ENCODE measurements at places on chromosomes 13 and 19.

DNA sequence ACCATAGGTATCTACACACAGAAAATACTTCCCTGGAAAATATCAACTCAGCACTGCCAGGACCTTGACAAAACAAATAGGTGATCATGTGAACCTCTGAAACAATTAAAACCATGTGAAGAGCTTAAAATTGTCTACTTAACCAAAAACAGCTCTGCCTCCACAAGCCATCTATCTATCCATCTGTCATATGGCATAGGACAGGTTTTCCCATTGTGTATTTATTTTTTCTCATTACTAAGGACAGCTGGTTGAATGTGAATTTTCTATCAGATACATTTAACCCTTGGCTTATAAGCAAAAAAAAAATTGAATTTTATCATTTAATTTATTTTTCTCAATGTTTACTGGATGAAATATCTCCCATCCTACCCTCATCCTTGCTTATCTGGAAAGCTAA lies 279.5 kb downstream of the PCDH9 start:
- no peak for DNase-seq

- DNase-seq: no peak
Observed at GRCh38 chr19:19145281-19145680, 7.0 kb upstream of the TMEM161A start.

GRCh38 chr13:110210604-110210985 lies 96.4 kb downstream of the COL4A1 start:
- no peak for DNase-seq

DNA sequence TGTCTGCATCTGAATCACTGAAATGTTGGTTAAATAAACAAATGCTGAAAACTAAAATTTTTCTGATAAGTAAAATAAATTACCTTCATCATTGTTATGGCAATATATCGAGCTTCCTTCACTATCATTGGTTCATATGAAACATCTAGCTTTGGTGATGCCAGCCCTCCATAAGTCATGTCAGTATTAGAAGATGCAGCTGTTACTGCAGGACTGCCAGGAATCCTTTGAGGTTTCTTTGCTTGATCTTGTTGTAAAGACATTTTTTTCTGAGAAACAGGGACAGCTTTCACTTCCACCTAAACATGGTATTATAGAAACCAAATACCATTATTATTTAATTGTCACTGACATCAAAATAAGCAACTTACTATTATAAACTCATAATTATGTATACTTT lies 123.7 kb upstream of the FBXL3 start:
- no peak for DNase-seq

- no peak for DNase-seq
Observed at GRCh38 chr19:11377756-11378155, 3.3 kb downstream of the SWSAP1 start.

DNA sequence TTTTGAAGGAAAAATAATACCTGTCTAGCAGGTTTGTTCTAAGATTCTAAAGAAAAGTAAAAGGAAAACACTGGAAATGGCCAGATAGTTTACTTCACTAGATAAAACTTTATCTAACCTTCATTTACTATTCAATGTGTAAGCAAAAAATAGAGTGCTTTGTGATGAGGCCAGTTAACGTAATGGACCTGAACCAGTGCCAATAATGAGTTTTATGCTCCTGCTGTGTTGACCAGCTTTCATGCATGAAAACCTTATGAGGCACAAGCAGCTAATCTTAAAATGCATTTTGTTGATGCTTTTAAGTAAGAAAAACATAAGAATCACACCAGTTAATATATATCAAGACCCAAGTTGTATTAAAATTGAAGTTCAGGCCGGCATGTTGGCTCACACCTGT lies 617.2 kb upstream of the GPC6 start:
- no peak for DNase-seq

DNA sequence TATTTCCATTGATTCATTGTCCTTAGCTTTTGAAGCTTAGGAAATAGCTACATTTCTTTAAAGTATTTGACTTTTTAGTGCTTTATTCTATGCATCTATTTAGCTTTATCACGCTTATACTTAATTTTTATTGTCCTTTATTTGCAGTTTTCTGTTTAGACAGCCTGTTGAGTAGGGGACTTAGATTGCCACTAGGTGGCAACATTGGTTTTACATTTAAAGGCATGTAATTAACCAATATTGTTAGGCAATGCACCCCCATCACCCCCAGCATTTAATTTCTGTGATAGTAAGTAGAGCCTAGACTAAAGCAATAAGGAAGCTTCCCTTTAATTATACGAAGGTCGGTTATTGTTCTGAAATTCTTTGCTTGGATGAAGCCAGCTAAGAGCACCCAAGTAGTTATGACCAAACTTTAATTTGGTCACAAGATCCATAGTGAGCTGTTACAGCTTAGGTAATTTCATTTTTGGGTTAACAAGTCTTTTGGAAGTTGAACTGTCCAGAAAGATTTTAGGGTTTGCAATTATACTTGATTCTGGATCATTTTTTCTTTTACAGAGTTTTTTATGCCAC lies 36.5 kb downstream of the B3GLCT start:
- peak; percentile 26 for DNase-seq

DNA sequence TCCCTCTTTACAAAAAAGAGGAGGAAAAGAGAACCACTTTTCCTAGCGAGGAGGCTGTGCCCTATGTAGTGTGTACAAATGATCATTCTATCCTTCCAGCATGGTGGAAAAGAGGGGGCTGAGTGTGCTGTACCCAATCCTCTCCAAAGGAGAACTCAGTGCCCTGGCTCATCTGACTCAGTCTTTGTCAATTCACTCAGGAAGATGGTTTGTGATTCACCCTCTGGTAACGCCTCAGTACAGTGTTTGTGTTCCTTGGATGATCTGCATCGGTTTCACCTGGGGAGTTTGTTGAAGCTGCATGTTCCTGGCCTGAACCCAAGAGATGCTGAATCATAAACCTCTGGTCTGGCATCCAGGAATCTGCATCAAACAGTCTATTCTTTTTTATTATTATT lies 18.3 kb upstream of the ENOX1 start:
- DNase-seq: peak; percentile 55

DNA sequence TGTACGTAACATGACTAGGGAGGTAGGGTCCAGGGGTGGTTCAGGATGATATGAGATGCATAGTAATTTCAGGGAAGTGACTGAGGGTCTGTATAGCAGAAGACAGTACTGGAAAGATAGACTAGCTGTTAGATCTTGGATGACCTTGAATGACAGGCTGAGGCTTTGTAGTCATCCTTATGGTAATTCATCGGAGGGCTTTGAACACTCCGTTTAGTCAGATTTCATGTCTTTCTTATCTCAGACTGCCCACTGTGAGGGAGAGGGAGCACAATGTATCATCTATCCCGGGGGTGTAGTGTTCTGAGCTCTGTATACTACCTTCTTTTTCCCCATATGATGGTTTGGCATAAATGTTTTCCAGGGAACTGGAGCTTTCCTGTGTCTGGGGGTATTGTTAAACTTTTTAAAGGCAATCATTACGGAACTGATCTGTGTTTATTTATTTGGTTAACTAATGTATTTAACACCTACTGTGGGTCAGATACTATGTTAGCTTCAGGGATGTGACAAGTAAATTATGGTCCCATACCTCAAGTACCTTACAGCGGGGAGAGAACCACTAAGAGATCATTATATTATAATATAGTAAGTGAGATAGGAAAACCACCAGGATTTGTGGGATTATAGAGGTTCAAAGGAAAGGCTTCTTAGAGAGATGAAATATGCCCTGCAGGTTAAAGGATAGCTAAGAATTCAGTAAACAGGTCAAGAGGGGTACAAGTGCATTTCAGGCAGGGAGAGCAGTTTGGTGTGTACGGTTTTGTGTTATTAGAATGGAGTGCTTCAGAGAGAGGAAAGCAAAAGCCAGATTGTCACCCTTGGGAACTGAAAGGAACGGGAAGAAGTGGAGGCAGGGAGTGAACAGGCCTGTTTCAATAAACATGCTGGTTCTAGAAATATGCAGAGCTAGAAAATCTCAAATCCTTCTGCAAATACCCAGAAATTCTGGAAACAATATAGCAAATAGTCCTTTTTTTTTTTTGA lies 164.8 kb upstream of the KL start:
- DNase-seq: no peak

DNA sequence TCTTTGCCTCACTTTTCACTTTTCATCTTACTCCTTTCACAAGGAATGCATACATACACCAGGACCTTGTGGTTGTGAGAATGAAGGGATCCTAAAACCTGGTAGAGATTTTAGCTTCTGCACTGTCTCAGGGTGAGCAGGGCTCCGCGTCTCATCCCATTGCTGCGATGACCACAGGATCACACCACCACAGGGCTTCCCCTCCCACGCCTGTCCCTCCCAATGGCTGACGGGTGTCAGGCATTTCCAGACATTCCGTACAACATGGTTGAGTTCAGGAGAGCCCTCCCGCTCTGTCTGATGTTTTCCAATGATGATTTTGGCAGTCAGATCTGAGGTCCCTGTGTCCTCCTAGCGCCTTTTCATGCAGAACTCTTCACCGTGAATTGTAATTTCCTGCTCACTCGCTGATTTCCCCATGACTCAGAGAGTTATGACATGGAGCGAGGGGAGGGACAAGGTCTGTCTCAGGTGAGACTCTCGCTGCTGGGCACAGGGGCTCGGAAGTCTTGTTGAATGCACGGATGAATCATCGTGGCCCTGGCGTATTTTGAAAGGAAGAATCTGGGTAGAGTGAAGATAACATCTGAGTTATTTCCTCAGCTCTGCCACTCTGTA lies 102.8 kb downstream of the TEX29 start:
- DNase-seq: no peak

GRCh38 chr13:75422028-75422427 lies 59.9 kb downstream of the TBC1D4 start:
- DNase-seq: no peak

- DNase-seq: no peak
Observed at GRCh38 chr19:6970443-6970842, 50.8 kb downstream of the MBD3L2B start.

DNA sequence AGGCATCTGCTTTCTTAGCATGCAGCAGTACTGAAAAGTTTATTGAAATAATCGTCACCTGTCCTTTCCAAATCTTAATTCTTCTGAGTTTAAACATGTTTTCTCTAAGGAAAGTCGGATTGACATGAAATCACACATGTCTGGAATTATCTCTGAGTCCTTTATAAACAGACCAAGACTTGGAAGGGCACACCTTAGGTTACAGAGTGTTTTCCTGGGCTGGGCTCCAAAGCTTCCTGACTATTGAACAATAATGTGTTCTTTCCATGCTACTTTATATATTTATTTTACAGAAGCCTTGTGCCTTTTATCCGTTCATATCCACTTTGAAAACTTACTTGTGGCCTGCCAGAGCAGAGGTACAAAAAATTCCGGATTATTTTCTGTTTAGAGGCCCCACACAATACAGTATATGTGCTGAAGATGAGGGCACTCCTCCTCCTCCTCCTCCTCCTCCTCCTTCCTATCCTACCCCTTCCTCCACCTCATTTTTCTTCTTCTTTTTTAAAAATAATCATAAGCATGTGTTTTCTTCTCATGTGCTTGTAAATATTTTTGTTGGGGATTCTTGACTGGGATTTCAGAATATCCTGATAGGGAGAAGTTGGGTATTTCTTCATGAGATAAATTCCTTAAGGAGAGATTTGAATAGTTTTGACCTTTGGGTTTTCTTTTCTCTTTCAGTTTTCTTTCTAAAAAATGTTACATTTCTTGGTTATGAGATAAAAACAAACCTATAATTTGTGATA lies 52.3 kb downstream of the LRCH1 start:
- no peak for DNase-seq

DNA sequence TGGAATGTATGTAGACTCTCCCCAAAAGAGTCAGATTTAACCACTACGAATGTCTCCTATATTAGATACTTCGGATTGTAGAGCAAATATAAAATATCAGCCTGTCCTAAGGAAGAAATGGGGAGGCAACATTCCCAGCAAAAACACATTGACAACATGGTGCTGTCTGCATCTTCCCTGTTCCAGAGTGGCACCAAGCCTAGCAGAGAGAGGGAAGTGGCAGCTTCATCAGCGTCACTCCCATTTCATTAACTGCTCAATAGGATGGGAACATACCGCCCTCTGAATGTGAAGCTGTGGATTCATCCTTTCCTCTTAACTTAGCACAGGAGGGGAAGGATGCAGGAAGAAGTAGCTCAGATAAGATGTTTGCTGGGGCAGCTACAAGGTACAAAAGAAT lies 45.4 kb downstream of the MYO16 start:
- no peak for DNase-seq

GRCh38 chr13:49308097-49308875 lies 60.6 kb downstream of the CDADC1 start:
- DNase-seq: no peak

GRCh38 chr13:92303428-92303827 lies 905.0 kb downstream of the GPC5 start:
- no peak for DNase-seq

DNA sequence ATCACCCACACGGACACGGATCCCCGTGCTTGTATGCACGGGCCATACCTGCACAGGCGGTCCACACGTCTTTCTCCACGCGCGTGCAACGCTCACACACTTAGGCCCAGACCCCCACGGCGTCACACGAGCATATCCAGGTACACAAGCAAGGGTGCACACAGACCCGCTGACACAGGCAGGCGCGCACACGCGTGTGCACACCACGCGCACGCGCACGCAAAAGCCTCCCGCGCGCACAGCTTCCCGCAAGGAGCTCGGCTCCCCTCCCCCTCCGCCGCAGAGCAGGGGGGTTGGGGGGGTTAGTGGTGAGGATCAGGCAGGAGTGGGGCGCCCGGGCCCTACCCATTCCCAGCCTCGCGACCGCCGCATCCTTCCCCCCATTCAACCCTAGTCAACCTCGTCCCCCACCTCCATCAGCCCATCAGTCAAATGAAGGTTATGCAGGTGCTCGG lies 407 bp downstream of the RAB3A start:
- DNase-seq: no peak

DNA sequence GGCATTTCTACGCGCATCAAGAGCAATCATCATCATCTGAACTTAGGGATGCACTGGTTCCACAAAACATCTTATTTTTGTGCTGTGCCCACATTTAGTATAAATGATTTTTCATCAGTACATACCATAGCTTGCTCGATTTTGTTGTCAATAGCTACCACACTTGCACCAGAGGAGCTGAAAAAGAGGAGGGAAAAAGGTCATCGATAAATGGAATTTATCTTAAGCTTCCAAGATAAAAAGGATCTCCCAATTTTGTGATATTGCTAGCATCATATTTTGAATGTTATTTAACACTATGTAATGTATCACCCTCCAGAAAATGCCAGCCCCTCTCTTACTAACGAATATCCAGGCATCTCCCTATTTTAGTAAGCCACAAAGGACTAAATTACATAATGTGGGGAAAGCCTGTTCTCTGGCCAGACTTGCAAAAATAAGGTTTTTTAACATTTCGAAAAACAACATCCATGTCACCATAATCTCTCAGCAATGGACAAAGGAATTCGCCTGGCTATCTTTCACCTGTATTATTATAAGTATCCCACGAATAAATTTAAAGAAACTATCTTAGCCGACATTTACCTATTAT lies 62.4 kb downstream of the SERP2 start:
- DNase-seq: no peak

GRCh38 chr13:29328501-29328900 lies 267.0 kb downstream of the SLC7A1 start:
- DNase-seq: no peak

- DNase-seq: peak; percentile 53
Observed at GRCh38 chr19:19259741-19260140, 13.4 kb downstream of the TM6SF2 start.

GRCh38 chr13:39451860-39452301 lies 151.1 kb downstream of the LHFPL6 start:
- no peak for DNase-seq
